ENCODE measurements at places on chromosomes 4 and X. TPM values are rescaled to one million over a fixed set of nuclear protein-coding genes. Genes with fewer than 3 reads are reported as not detected.

C4orf54 gene
- not detected for total RNA-seq

CXorf38 gene
- total RNA-seq, result 25.0 TPM

CDS1 gene
- 0.22 TPM for total RNA-seq

MUC7 gene
- total RNA-seq, result not detected

TGIF2LX gene
- total RNA-seq, result not detected

JCHAIN gene
- total RNA-seq, result 0.49 TPM

ZNF157 gene
- total RNA-seq, result 0.67 TPM

TKTL1 gene
- 0.74 TPM for total RNA-seq

XAGE1B gene
- not detected for total RNA-seq

AMER1 gene
- 3.2 TPM for total RNA-seq

LSM6 gene
- total RNA-seq, result 54.6 TPM

SLITRK4 gene
- not detected for total RNA-seq

TLR6 gene
- 3.8 TPM for total RNA-seq

NLRP2B gene
- total RNA-seq, result not detected

CT45A2 gene
- not detected for total RNA-seq

PFKFB1 gene
- total RNA-seq, result 1.6 TPM

CLCN4 gene
- 0.02 TPM for total RNA-seq

EFHC2 gene
- 0.53 TPM for total RNA-seq

USP26 gene
- total RNA-seq, result not detected

PABPC4L gene
- total RNA-seq, result not detected

EDNRA gene
- 0.69 TPM for total RNA-seq

CFAP47 gene
- total RNA-seq, result not detected

MAGEB2 gene
- total RNA-seq, result not detected

CXCL10 gene
- 0.62 TPM for total RNA-seq

NALF2 gene
- 0.69 TPM for total RNA-seq

HS3ST1 gene
- not detected for total RNA-seq

ABCG2 gene
- total RNA-seq, result 0.28 TPM
